ENCODE measurements at places on chromosomes 7 and 10.

- DNase-seq: peak; percentile 75
Measured at GRCh38 chr7:31134246-31135188, 82.4 kb downstream of the ADCYAP1R1 start.

DNA sequence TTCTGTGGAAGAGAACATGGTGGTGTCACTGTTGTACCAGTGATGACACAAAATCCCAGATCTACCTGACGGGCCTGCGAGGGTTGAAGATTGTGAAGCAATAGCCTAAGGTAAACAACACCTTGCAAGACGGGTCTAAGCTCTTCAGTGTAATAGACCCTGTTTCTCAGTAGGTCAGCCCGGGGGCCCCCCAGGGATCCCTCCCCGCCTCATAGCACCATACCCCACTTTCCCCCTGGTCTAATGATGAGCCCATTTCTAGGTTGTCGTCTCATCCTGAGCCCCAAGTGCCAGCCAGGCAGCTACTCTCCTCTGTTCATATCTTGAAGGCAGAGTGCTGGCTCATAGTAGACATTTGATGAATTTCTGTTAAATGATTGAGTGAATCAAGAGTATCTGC lies 2.6 kb upstream of the ACTR3C start:
- DNase-seq: no peak

GRCh38 chr10:12579954-12580858 lies 230.9 kb downstream of the CAMK1D start:
- no peak for DNase-seq

GRCh38 chr10:129756912-129757901 lies 206.9 kb downstream of the EBF3 start:
- peak; percentile 41 for DNase-seq

- no peak for DNase-seq
Measured at GRCh38 chr10:30857803-30858202, 173.9 kb downstream of the ZNF438 start.

DNA sequence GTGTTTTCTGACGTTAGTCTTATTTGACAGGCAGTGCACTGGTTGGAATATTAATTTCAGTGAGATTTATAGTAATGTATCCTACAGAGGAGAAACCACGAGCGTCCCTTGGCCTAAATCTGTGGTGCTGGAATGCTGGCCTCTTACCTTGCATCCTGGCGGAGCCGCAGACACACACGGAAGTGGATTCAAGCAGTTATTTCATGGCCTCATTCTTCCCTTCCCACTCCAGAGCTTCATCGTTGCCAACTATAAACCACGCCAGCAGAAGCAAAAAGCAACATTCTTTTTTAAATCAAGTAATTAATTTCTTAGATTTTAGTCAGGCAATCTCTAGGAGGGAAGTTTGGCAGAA lies 13.1 kb downstream of the WIPI2 start:
- no peak for DNase-seq

DNA sequence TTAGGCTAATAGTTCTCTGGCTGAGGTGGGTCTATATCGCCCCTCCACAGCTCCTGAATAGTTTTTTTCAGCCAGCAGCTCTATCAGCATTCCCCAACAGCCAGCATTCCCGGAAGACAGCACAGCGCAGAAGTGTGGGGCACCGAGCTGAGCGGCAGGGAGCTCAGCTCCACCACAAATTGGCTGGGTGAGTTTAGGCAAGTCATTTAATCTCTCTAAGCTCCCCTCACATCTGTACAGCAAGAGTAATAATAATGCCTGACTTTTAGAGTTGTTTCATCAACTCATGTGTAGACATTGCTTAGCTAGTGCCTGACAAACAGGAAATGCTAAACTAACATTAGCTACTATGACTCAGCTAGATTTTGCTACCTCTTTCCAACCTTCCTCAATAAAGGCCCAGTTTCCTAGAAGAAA lies 247.9 kb upstream of the PTN start:
- DNase-seq: no peak

DNA sequence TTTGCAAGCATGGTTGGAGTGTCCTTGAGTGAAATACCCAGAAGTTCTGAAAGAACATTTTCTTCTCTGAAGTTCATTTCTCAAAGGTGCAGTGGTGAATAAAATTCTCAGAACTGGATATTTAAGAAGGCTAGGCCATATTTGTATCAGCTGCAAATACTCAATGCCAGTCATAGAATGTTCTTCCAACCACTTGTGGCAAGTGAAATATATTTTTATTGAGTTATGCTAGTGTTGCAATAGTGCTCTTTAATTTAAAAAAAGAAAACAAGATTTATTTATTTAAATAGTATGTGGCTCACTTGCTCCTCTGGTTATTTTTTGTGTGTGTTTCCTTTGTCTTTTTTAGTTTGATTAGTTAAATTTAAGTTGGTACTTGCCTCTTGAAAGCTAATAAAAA lies 64.5 kb downstream of the PALS2 start:
- no peak for DNase-seq

DNA sequence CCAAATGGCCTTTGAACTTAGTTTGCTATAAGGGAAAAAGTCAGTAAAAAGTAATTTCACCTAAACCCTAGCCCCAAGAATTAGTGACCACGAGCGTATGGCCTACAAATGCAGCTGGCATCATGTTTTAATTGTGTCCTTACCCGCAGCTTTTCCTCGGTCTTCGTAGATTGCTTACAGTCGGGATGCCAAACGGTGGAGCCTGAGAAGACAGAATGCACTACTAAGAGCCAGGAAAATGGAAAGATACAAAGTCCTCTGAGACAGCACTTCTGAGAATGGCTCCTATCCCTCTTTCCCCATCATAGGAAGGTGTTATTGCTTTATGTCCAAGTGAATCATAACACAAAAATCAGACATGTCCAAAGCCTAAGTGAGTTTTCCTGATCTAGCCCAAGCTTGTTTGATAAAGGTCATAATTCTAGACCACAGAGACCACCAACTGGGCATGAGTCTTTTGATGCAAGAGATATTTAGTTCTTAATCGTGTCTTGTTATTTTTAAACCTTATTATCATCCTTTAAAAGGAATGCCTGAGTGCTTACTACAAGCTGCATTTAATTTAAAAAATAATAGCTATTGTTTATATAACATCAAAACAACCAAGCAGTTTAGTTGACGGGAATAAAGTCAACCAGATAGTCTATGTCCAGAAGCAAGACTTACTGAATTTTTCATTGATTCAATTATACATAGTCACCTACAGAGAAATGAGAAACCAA lies 83.7 kb upstream of the AFAP1L2 start:
- no peak for DNase-seq

DNA sequence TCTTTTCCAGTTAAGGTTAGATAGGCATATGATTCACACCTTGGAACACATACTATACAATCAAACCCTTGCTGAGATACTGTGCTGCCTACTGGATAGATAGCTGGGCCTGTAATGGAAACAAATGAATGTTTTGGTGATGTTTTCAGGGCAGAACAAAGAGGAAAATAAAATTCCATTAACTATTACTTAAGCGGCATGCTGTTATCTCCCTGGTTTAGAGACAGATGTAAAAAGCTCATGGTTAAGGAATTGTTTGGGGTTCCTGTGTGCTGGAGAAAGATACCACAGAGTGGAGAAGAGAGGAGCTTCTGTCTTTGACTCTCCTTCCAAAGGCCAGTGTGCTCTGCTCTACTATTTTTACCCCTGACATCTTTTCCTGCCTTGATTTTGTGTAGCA lies 341.1 kb downstream of the PLXDC2 start:
- no peak for DNase-seq

DNA sequence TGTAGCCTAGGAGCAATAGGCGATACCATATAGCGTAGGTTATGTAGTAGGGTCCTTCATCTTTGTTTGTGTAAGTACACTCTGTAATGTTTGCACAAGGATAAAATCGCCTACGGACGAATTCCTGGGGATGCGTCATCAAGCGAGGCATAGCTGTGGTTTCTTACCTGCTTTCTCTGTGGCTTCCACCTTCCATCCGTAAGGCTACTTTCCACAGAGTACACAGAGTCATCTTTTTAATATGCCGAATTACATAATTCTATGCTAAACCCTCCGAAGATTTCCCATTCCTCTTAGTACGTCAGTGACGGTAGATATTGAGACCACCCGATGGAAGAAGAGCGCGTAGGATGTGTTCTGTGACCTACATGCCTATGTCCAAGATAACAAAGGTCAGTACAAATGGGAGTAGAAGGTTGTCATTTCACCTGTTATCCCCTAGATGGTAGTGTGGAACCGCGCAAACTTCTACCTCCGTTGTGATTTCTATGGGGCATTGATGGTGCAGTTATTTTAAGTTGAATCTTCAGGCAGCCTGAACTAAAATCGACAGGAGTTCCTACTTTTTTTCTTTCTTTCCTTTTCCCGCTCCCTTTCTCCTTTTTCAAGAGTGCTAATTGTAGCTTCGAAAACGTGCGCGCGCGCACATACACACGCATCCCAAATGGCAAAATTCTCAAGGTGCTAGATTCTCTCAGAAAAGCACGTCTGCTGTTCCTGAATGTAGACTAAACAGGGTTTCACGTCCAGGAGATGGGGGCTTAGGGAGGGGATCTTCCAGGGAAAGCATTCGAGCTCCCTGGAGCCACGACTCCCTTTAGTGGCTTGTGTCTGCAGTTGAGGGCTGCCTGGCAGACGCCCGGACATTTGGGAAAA lies 111.7 kb upstream of the MBL2 start:
- DNase-seq: no peak

GRCh38 chr10:52004342-52004949 lies 305.1 kb upstream of the CSTF2T start:
- DNase-seq: no peak

GRCh38 chr10:11435581-11435981 lies 175.9 kb downstream of the USP6NL start:
- DNase-seq: no peak
